Activated T-cell treated with anti-CD3 and anti-CD28 coated beads, Interleukin-2, amount 50 U/mL, for 72 hours (primary cell): ENCODE measurements at places on chromosomes 11 and 22.

GRCh38 chr11:130315354-130315970 is 745 bp upstream of the ZBTB44 start:
- DNase-seq, result peak; percentile 70

DNA sequence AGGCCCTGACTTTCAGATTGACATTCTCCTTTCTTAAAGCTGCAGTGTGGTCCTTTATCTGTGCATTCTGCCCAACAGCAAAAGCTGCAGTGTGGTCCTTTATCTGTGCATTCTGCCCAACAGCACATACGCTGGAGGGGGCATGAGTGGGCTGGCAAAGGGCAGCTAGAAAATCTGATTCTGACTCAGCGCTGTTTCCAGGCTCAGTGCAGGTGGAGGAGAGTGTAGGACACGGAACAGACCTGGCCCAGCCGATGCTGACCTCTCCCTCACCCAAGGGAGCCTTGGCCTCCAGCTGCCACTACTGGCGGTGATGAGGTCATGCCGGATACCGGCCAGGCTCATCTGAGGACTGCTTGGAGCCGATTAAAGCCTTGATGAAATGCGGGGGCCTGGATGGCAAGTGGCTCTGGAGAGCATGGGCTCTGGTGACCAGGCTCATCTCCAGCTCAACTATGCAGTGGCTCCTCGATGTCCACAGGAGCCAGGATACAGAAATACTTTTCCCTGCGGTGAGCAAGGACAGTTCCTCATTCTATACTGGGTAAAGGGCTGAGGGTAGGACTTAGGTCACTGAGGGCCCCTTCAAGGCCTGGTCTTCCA is 84.6 kb downstream of the CLPB start:
- no peak for DNase-seq

GRCh38 chr11:83255366-83255765 is 30.8 kb downstream of the CCDC90B start:
- DNase-seq, result no peak

DNA sequence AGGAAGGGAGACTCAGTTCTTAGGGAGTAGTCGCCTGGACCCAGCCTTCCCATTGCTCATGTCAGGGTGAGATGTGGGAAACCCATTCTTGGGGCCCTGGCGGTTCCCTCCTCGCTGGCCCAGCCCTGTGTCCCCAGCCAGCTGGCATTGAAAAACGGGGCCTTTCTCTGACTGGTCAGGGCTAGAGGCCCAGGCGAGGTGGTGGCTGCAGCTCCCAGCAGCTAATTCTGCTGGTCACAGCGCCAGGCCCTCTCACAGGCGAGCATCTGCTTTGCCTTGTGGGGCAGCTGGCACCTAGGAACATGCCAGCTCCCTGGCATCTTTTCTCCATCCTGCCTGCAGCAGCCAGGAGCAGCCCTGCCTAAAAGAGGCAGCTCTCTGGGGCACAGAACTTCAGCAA is 20.1 kb downstream of the TSPAN18 start:
- DNase-seq, result no peak

GRCh38 chr11:96293598-96294021 is 49.4 kb downstream of the MAML2 start:
- peak; percentile 26 for DNase-seq

DNA sequence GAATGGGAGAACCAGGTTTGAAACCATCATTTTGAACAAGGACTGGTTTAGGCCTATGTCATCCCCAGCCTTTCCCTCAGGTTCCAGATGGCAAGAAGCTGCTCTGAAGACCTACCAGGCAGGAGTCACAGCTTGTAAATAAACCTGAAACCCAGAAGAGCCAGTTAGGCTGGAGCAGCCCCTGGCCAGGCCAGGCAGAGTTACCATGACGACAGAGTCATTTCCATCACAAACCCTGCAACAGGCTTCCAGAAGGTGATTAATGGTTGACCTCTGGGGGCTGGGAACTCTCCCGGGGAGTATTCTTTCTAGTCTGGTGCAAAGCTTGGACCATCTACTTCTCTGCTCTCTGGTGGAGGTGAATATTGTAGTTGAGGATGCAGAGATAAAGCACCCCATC is 164.1 kb upstream of the NCAM1 start:
- DNase-seq, result no peak
